ENCODE measurements at places on chromosomes 11 and 22.

GRCh38 chr11:9285850-9286587, 20.9 kb upstream of the DENND5A start:
- DNase-seq, result no peak
- H3K4me1 ChIP-seq, result no peaks in the 10 kb centered on the region
- H3K4me3 ChIP-seq, result no peak overlapping the region
- H3K27me3 ChIP-seq, result no peaks in the 10 kb centered on the region
- peaks cover 24% of the 10 kb centered on the region for H3K36me3 ChIP-seq

GRCh38 chr22:42562684-42563083, 8.9 kb downstream of the SERHL2 start:
- peaks cover 8% of the 10 kb centered on the region for H3K4me1 ChIP-seq
- no peak for DNase-seq
- H3K36me3 ChIP-seq, result no peaks in the 10 kb centered on the region
- peak overlapping the region; percentile 9 for H3K27ac ChIP-seq

- H3K27ac ChIP-seq, result no peak overlapping the region
- no peaks in the 10 kb centered on the region for H3K27me3 ChIP-seq
- H3K4me3 ChIP-seq, result no peak overlapping the region
- peaks cover 5% of the 10 kb centered on the region for H3K4me1 ChIP-seq
These were observed 134.8 kb downstream of the TBC1D22A start for GRCh38 chr22:46897246-46897623.

- H3K27ac ChIP-seq, result no peak overlapping the region
- H3K36me3 ChIP-seq, result peaks cover 90% of the 10 kb centered on the region
- H3K4me3 ChIP-seq, result no peak overlapping the region
- peaks cover 8% of the 10 kb centered on the region for H3K27me3 ChIP-seq
- no peaks in the 10 kb centered on the region for H3K4me1 ChIP-seq
These were observed 29.6 kb downstream of the METTL15 start for GRCh38 chr11:28137832-28138231.

- peaks cover 18% of the 10 kb centered on the region for H3K4me1 ChIP-seq
- 0 out of 2 replicates have a peak overlapping the region, but pooled peaks have one; percentile 3 for H3K27ac ChIP-seq
- no peaks in the 10 kb centered on the region for H3K36me3 ChIP-seq
- no peak for DNase-seq
- H3K4me3 ChIP-seq, result no peak overlapping the region
- H3K27me3 ChIP-seq, result no peaks in the 10 kb centered on the region
These were observed 110.7 kb downstream of the RPL27A start for GRCh38 chr11:8793114-8793777.

DNA sequence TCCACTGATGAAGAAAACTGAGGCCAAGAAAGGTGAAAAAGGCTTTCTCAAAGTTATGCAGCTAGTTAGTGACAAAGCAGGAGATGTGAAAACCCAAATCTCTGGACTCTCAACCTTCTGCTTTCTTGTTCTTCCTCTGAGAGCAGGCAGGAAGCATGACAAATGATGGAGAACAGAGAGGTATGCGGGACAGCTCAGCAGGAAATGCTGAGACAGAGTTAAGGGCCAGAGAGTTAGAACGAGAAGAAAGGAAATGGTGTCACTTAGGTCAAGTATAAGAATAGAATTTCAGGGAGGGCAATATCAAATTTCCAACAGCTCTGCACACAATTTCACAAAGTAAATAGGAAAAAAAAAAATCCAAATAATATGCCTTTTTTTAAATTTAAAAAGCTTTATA, 67.6 kb upstream of the ARHGAP42 start:
- peaks cover 38% of the 10 kb centered on the region for H3K36me3 ChIP-seq
- H3K4me3 ChIP-seq, result no peak overlapping the region
- peaks cover 18% of the 10 kb centered on the region for H3K4me1 ChIP-seq
- peaks cover 4% of the 10 kb centered on the region for H3K27me3 ChIP-seq
- no peak for DNase-seq

DNA sequence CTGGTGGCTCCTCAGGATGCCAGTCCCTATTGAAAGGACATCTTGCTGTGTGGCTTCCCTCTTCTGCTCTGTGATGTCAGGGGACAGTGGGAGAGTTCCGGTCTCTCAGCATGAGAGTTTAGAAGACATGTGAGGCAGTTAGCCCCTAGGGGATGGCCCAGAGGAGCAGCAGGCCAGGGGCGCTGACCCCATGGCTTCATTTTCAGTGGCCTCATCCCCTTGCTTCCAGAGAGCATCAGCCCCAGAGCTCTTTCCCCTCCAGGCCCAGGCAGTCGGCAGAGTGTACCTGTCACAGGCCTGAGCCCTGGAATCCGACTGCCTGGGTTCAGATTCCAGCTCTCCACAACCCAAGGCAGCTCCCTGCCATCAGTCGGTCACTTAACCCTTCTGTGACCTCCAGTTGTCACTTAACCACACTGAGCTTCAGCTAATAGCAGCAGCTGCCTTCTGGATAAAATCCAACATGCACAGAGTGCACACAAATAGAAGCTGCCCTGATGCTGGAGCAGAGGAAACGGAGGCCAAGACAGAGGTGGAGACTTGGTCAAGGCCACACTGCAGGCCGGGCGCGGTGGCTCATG, 14.1 kb upstream of the LRRC10B start:
- no peaks in the 10 kb centered on the region for H3K27me3 ChIP-seq
- H3K27ac ChIP-seq, result no peak overlapping the region
- peaks cover 18% of the 10 kb centered on the region for H3K4me1 ChIP-seq

Measured in WTC11 (cell line).